ENCODE measurements at places on chromosomes 2 and 18.

DNA sequence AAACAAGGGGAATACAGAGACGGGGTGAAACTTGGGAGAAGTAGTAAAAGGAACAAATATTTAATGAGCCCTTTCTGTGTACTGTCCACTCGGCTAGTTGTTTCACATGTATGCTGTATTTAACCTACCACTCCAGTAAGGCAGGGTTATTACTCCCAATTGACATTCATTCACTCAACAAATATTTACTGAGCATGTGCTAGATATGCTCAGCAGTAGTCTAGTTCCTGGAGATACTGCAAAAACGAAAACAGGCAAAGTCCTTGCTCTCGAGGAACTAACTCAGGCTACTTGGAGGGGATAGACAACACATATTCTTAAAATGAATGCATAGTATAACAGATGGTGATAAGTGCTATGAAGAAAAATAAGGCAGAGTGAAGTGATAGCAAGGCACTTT is 207.3 kb downstream of the SS18 start:
- no peak for DNase-seq

DNA sequence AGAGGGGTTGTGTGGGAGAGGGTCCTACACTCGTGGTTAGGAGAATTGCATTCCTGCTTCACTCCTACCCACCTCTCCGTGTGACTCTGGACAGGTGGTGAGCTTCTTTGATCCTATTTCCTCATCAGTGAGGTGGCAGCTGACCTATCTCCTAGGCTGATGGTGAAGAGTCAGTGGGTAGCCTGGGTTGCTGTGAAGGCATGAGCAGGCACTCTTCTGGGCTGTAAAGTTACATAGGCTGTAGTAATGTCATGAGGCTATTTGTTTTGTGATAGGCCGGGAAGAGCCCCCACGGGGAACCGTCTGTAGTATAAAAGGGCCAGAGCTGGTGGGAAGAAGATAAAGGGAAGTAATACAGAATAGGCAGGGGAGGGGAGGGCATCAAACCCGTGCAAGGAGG is 83.8 kb downstream of the TMEM247 start:
- DNase-seq = no peak

DNA sequence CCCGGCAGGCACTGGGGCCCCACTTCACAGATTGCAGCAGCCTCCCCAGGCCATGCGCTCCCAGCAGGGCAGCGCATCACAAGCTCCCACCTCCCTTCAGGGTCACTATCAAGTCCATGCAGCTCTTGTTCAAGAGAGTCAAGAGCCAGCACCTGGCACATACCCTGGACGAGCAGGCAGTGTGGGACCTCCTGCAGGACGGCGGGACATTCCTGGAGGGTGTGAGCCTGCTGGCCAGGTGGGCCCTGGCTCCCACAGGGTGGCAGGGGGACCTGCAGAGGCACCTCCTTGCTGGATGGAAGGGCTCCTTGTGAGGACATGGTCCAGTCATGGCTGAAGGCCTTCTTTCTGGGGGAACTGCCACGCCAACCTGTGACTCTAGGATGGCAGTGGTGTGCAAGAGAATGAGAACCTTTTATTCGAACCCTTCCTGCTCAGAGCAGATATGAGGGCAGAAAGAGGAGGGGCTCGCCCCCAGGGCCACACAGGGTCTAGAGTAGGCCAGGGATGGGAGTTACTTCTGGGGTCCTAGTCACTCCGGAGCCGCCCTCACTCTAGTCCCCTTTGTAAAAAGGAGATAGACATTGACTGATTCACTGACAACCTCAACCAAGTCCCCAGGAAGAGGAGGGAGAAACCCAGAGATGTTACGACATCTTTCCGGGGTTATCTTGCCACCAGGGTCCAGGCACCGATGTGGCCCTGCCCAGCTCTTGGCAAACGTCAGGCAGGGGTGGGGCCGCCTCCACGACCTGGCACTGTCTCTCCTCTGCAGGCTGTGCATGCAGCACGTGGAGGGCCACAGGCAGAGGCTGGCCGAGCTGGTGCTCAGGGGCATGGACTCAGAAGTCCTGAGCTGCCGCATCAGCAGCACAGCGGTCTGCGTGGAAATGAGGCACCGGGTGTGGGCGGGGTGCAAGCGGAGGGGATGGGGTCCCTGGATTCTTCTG is 31.3 kb downstream of the HJURP start:
- DNase-seq = no peak

DNA sequence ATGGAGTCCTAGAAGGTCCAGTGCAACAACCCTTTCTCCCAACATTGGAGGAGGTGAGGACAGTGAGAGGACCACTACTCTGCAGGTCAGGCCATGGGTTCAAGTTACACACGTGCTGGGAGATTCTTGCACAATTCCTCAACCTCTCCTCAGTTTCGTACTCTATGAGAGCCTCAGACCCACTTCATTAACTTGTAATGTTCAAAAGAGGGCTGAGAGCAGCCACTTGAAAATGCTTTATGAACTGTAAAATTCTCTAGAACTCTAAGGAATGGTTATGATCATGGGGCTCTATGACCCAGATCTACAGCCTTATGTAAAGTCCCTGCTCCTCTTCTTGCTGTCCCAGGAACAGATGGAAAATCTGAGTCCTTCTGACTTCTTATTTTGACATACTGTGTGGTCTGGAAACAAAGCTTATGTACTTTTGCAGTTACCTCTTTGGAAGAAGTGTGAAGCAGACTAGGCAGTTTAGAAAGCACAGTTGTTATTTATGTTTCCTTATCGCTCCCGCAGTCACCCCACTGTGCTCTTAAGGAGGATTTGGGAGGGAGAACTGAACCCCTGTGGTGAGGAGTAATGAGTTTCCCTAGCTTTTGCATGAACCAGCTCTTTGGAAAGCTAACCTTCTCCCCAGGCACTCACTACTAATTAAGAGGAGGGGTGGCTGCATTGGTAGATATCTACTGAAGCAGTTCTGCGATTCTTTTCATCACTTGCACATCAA is 296.6 kb downstream of the LRRTM1 start:
- DNase-seq = no peak

Measured in epithelial cell of proximal tubule (primary cell).